ENCODE measurements at places on chromosomes 1 and 21. TPM values are rescaled to one million over a fixed set of nuclear protein-coding genes. Genes with fewer than 3 reads are reported as not detected.

The HES3 gene
- total RNA-seq: 0.66 TPM

The TSSK3 gene
- 1.6 TPM for total RNA-seq

The SLC5A9 gene
- total RNA-seq: not detected

The NLRP3 gene
- total RNA-seq: not detected

The ANGPTL1 gene
- not detected for total RNA-seq

GRCh38 chr1:200654660-200655059 lies 15.0 kb downstream of the DDX59 start:
- DNase-seq: no peak
- no peaks in the 10 kb centered on the region for H3K4me1 ChIP-seq
- H3K27me3 ChIP-seq: no peaks in the 10 kb centered on the region
- H3K4me3 ChIP-seq: no peak overlapping the region

DNA sequence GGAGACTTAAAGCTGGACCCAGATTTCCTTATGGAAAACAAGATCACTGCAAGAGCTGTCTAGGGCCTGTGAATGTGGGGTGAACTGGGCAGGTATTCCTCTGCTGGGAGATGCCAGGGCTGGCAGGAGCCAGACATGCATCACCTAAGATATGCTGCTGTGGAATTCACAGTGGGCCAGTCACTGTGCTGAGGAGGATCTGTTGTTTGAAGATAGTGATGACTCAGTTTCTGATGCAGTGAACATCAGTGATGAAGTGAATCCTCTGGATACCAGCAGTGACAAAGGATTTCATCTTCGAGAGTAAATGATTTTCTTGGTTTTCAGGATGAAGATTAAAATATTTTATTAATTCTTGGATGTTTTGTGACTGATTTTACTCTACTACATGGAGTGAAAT lies 29.9 kb upstream of the CAMSAP2 start:
- no peaks in the 10 kb centered on the region for H3K36me3 ChIP-seq
- H3K4me1 ChIP-seq: no peaks in the 10 kb centered on the region
- H3K4me3 ChIP-seq: no peak overlapping the region

DNA sequence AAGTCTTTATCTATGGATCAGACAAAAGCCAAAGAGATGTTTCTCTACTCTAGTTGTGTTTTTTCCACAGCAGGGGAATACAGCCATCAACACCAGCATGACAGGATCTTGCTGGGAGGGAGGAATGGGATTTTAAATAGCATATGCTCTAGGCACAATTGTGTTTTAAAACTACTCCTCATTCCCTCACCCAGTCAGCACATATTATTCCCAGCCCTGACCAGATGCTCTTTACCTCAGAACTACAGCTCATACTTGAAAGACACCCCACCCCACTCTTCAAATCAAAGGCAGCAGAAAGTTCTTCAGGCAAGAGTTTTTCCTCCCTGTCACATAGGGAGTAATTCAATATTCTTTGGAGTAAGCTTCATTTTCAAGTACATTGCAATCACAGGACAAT lies 46.2 kb upstream of the TBX15 start:
- H3K4me1 ChIP-seq: no peaks in the 10 kb centered on the region
- peaks cover 1% of the 10 kb centered on the region for H3K27me3 ChIP-seq

DNA sequence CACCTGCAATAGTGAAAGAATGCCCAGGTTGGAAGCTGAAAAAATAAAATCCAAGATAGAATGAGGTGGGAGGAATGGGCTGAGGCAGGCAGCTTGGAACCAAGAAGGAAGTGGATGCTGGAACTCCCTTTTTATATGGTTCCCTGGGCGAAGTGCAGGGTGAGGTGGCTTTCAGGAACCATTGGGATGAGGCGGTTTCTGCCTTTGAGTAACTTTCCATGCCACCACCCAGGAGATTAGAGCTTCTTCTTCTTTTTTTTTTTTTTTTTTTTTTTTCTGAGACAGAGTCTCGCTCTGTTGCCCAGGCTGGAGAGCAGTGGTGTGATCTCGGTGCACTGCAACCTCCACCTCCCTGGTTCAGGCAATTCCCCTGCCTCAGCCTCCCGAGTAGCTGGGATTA lies 17.8 kb upstream of the MRPS6 start:
- no peak for DNase-seq
- peaks cover 5% of the 10 kb centered on the region for H3K36me3 ChIP-seq
- peaks cover 7% of the 10 kb centered on the region for H3K27me3 ChIP-seq
- H3K4me1 ChIP-seq: no peaks in the 10 kb centered on the region
- no peak overlapping the region for H3K4me3 ChIP-seq
- no peak overlapping the region for H3K27ac ChIP-seq

GRCh38 chr1:20584890-20585289 lies 4.0 kb upstream of the CDA start:
- no peaks in the 10 kb centered on the region for H3K27me3 ChIP-seq
- no peak overlapping the region for H3K27ac ChIP-seq
- no peak overlapping the region for H3K4me3 ChIP-seq
- H3K4me1 ChIP-seq: no peaks in the 10 kb centered on the region
- DNase-seq: no peak

DNA sequence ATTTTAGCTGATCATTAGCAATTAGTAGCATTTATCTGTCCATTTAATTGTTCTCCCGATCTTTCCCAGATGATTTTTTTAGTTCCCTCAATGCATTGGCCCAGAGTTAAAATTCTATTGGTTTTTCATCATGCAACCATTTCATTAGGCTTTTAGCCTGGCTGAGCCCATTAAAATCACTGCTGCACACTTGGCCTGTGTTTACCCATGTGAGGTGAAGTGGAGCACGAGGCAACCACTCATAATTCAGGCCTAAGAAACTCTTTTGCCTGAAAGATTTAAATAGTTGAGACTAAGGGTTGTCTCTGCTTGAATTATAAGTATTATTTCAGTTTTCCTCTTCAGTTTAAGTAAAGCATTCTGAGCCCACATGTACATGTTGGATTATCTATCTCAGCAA lies 889.0 kb upstream of the ADGRL4 start:
- no peaks in the 10 kb centered on the region for H3K36me3 ChIP-seq
- DNase-seq: no peak
- no peak overlapping the region for H3K27ac ChIP-seq
- peaks cover 2% of the 10 kb centered on the region for H3K4me1 ChIP-seq
- H3K27me3 ChIP-seq: peaks cover 5% of the 10 kb centered on the region

DNA sequence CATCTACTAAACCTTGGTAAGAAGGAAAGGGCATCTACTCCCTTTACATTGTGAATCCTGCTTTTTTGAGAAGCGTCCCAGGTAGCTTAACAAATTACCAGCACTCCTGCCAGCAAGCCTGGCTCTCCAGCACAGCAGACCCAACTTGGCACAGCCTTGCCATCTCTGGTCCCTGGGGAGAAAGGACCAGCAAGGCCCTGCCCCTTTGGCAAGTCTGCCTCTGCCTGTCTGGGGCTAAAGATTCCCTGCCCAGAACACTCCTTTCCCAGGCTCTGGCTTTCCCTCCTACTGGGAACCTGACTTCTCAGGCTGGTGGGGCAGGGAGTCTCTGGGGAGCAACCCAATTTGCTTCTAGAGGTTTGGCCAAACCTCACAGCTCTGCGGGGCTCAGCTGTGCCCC lies 68.5 kb downstream of the ATP2B4 start:
- no peak overlapping the region for H3K27ac ChIP-seq
- H3K27me3 ChIP-seq: no peaks in the 10 kb centered on the region
- H3K4me3 ChIP-seq: no peak overlapping the region
- H3K4me1 ChIP-seq: peaks cover 24% of the 10 kb centered on the region

DNA sequence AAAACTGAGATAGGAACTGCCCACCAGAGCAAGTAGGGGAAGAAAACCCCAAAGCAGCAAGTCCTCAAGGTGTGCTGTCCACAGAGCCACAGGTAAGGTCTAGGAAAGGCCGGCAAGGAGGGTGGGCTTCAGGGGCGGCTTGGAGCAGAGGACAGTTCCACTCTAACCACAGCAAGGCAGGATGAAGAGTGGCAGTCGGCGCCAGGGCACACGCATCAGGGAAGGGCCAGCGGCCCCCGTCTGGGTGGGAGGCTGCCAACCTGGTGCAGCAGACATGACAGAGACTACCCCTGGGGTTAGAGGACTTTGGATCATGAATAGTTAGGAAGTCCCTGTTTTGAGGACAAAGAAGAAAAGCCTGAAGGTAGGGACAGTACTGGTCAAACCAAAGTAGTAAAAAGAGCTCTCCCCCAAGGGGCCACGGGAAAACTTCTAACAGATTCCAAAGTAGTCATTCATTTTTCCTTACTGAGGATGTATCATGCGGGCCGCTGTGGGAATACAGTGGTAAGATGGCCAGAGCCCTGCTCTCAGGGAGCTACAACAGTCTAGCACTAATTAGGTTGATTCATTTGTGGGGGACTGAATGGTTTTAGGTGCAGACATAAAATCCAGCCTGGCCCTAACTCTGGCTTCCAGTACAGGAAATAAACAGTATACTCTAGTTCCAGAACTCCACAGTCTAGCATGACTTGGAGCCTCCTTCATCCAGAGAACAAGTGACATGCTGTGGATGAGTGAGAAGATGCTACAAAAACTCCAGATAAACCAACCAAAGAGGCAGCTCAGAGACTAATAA lies 3.5 kb upstream of the RAP1GAP start:
- peaks cover 2% of the 10 kb centered on the region for H3K27me3 ChIP-seq
- no peak for DNase-seq
- peaks cover 5% of the 10 kb centered on the region for H3K4me1 ChIP-seq
- H3K27ac ChIP-seq: peak overlapping the region; percentile 1
- H3K36me3 ChIP-seq: no peaks in the 10 kb centered on the region

DNA sequence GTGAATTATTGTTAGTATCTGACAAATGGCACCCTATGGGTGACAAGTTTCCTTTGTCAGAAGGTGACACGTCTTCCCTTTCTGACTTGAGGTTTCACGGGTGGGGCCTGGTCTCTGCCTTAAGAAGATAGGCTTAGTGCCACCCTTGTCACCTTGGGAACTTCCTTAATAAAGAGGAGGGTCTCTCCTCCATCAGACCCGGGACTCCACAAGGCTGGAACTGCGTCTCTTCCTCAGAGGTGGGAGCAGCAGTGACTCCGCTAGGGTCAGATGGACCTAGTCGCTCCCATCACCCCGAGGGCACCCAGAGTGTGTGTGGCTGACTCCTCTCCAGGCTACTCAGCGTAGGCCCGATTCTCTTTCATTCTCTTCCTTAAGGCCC lies 774 bp upstream of the WDTC1 start:
- peak overlapping the region; percentile 34 for H3K27ac ChIP-seq
- no peaks in the 10 kb centered on the region for H3K36me3 ChIP-seq
- DNase-seq: peak; percentile 17
- H3K27me3 ChIP-seq: peaks cover 10% of the 10 kb centered on the region

DNA sequence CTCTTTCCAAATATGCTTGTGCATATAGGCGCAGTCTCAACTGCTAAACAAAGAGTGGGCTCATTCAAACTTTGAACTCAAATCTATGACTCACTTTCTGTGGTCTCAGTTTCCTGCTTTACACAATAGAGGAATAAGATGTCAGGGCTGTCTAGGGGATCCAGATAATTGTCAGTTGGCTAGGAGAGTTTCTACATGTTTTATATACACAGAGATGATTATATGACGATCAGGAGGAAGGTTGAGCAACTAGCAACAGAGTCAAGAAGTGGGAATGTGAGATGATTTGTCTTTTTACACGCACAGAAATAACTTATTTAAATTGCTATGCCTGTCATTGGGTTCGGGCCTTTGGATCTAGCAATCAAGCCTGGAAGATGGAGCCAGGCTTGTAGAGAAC lies 299.4 kb upstream of the LYPLAL1 start:
- H3K36me3 ChIP-seq: no peaks in the 10 kb centered on the region
- no peaks in the 10 kb centered on the region for H3K27me3 ChIP-seq
- H3K4me1 ChIP-seq: no peaks in the 10 kb centered on the region
- DNase-seq: no peak
- no peak overlapping the region for H3K4me3 ChIP-seq

DNA sequence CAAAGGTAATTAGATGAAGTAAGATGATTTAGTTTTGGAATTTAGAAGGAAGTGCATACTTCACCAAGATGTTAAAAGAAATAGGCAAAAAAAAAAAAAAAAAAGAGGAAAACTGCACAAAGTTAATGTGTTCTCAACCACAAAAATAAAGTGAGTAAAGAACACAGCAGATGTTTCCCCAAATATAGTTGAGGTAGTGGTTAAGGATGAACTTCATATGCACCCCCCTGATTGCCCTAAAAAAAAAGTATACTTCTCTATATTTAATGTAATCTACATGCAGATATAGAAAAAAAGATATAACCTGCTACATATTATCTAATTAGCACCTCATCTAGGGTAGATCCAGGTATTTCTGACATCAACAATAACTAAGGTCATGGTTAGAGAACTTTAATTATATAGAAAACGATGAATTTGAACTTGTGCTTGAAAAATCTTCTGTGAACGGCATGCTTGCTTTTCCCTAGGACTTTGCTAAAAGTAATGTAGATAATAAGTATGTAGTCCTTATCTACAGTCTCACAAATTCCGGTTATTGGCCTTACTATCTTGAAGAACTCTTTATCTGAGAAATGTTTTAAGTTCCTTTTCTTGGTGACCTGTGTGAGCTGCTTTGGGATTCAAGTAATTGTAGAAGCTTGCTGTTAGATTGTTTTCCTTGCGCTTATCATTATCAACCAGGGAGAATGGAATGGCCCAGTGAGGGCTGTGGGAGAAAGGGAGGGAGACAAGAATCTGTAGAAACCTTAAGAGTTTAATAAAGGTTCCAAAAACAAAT lies 70.1 kb upstream of the LRRC7 start:
- no peaks in the 10 kb centered on the region for H3K27me3 ChIP-seq
- no peaks in the 10 kb centered on the region for H3K4me1 ChIP-seq
- no peak overlapping the region for H3K27ac ChIP-seq
- no peak overlapping the region for H3K4me3 ChIP-seq
